Right cardiac atrium (tissue), 5 donors: ENCODE measurements at places on chromosomes 2 and 18. TPM values are rescaled to one million over a fixed set of nuclear protein-coding genes. Genes with fewer than 3 reads are reported as not detected.

PPIL3 gene
- 19.6 TPM for polyA plus RNA-seq

REEP1 gene
- 16.5 TPM for polyA plus RNA-seq

DNA sequence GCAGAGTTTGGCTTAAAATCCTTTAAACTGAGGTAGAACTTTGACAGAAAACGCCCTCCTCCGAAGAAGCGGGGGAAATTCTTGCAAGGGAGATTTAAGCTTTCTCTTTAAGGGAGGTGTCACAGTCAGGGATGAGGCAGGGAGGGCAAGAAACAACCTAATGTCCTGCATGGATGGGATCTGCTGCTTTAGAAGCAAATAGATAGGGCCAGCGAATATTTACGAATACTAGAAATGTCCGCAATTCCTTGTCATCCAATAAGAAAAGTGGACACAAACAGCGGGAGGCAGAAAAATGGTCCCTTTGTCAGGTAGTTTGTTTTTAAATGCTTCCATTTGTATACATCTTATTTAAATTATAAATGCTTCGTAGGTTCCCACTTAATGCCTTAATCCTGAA lies 12.0 kb downstream of the MEIS1 start:
- no peak for DNase-seq

DNA sequence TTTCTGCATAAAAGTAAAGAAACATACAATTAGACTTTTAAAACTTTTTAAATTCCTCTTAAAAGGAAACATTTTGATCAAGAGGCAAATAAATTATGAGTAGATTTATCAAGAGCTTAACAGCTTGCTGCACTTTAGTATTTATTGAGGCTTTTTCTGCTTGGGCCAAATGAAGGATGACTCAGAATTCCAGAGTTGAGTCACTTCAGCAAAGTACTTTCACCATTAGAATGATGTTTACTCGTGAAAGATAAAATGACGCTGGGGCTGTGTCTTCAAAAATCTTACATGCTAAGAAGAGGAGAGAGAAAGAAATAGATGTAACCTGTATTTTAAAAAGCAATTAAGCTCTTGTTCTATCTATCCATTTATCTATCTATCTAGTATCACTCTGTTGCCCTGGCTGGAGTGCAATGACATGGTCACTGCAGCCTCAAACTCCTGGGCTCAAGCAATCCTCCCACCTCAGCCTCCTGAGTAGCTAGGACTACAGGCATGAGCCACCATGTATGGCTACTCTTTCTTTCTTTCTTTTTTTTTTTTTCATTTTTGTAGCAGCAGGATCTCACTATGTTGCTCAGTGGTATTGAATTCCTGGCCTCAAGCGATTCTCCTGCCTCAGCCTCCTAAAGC lies 75.3 kb upstream of the RIOK3 start:
- DNase-seq = no peak

DNA sequence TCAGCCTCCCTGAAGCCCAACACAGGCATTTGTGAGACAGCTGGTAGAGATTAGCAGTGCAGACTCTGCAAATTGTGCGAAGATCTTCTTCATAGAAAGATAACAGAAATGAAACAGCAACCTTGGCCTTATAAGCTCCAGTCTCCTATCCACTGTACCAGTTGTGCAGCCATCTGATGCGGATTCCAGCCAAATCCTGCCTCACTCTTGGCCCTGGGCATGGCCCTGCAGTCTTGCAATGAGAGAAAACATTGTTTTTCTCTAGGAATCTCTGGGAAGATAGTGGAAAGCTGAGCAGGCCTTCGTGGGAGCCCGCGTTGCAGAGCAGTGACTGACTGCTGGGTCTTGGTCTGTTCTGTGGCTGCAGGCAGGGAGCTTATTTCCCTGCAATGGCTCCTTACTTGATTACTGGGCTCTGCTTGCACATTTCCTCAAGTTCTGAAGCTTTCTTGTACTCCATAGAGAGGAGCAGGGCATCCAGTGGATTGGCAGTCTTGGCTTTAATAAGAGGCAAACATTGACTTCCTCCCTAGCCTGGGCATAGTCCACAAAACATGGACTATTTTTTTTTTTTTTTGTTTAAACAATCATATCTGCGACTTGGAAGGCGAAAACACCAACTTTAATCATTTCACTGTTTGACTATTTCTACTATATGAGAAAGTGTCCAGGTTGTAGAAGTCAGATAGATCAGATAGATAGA lies 193.0 kb downstream of the ACTR3 start:
- no peak for DNase-seq

GRCh38 chr2:139478165-139478914 lies 698.1 kb upstream of the NXPH2 start:
- no peak for DNase-seq

GRCh38 chr2:240203788-240204270 lies 63.4 kb upstream of the OTOS start:
- no peak for DNase-seq

DNA sequence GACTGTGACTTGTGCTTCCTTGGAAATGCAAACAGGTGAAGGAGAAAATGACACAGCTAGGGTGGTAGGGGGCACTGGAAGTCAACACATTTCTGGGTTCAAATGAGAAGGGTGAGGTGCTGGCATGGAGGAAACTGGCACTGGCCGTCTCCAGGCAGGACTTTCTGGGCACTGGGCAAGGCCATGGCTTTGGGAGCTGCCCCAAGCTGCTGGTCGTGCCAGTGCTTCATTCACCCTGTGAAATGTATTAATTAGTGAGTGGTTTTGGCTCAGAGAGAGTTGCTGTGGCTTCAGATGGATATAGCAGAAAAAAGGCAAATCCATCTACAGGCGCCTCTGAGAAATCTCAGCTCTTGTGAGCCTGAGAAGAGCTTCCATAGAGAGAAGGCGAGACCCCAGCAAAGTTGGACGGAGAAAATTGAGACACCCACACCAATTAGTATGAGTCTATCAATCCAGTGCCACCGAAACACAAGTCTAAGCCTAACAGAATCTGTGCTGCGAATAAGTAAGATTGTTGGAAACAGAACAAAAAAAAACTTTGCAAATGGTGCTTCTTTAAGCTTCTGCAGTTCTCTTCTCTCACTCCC lies 202.1 kb upstream of the TNP1 start:
- DNase-seq = no peak

DNA sequence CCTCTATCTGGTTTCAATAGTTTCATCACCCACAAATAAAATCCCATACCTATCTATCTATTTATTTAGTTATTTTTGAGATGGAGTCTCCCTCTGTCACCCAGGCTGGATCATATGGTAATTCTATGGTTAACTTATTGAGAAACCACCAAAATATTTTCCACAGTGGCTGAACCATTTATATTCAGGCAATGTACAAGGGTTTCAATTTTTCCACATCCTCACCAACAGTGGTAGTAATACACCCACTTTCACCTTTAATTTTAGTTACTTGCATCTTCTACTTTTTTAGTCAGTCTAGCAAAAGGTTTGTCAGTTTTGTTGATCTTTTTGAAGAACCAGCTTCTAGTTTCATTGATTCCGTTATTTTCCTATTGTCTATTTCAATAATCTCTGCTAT lies 46.1 kb upstream of the PHLPP1 start:
- DNase-seq = no peak

DNA sequence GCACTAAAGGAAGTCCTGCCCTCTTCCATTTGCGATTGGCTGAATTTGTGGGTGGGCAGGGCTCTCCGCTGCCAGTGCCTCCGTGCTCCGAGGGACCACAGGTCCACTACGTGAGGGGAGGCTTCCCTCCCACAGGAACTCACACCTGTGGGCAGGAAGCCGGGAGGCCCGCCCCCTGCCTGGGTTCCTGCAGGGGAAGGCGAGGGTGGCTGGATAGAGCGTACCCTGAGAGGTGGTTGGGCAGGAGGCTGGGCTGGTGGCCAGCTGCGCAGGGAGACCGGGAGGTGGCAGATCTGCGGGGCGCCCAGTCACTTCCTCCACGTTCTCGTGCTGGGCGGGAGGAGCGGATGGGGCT lies 47.0 kb upstream of the PTH2R start:
- no peak for DNase-seq

DNA sequence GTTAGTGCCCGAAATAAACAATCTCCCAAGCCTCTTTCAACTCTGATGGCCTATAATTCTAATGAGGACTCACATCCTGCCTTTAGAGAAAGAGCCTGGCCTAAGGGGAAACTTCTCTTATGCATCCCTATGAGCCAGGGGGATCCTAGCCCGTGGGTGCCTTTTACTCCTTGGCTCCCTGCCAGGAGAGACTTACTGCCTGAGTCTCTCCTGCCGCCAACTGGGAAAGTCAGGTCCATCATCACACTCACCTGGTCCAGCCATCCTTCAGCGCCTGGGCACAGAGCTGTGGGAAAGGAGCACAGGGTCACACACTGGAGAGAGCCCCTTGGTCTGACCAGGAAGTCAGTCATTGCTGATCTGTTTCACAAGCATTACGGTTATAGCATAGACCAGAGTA lies 24.1 kb downstream of the ENOSF1 start:
- no peak for DNase-seq

GRCh38 chr2:227374158-227374557 lies 4.9 kb downstream of the TM4SF20 start:
- no peak for DNase-seq

LRP1B gene
- 0.23 TPM for polyA plus RNA-seq

GRCh38 chr2:205865056-205865455 lies 182.8 kb downstream of the NRP2 start:
- no peak for DNase-seq

- no peak for DNase-seq
These were observed 127.4 kb downstream of the GALNT3 start for GRCh38 chr2:165666605-165667004.

- DNase-seq = no peak
These were observed 29.2 kb downstream of the CAPN14 start for GRCh38 chr2:31188131-31188530.

DNA sequence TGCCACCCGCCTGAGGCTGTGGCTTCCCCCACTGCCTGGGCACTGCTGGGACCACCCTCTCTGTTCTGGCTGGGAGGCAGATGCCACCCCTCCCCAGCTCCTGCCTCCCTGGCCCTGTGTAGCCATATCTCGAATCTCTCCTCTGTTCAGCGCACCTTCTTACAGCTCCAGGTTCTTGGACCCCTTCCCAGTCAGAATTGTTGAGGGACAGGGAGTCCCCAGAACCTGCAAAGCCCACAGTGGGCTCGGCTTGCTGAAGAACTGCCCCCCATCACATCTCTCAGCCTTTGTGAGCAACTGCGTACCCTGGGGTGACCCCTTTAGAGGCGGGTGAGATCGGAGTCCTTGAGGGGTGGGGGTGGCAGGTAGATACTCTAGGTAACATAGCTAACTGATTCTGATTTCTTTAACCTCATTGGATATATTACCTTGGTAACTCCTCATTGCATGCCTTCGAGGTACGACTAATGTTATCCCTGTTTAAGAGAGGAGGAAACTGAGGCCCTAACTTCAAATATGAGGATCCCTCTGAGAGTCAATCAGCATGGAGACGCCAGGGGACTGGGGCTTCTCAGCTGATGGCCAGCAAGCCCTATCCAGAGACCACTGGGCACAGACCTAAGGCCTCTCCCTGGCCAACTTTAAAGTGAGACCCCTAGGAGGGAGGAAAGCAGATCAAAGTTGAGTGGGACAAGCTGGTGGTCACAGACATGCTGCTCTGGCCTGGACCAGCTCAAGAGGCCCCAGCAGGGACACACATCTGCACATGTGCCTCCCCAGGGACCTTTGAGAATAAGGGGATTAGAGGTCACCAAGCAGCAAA lies 101.3 kb downstream of the CAPN13 start:
- no peak for DNase-seq

BMP10 gene
- polyA plus RNA-seq = 153 TPM

DNA sequence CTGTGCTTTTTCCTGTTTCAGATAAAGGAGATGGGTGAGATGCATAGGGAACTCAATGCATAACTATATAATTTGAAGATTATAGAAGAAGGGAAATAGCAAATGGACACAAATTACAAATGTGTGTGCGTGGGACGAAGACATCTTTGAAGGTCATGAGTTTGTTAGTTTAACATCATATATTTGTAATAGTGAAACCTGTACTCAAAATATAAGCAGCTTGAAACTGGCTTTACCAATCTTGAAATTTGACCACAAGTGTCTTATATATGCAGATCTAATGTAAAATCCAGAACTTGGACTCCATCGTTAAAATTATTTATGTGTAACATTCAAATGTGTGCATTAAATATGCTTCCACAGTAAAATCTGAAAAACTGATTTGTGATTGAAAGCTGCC lies 16.4 kb upstream of the MSH2 start:
- no peak for DNase-seq

WIPF1 gene
- 12.2 TPM for polyA plus RNA-seq

GRCh38 chr2:121429119-121429903 lies 101.4 kb upstream of the RNU4ATAC start:
- no peak for DNase-seq

DNA sequence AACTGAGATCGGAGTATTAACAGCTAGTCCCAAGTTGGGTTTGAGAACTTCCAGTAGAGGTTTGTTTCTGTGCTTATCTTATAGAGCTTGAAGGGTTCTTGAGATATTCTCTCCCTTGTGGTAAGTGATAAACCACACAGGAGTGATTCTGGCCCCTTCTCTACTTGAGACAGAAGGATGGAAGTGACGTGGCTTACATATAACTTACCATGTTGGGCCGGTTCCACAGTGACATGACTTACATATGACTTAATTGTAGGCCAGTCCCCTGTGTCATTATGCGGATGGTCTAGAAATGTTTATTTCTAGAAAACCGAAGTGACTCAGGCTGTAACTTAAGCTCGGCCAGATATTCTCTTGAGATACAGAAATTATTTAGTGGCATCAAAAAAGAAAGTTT lies 62.7 kb downstream of the TRAPPC12 start:
- DNase-seq = no peak

QPCT gene
- 3.1 TPM for polyA plus RNA-seq

KIAA2012 gene
- polyA plus RNA-seq = not detected

- no peak for DNase-seq
These were observed 22.0 kb downstream of the HYCC2 start for GRCh38 chr2:201049455-201049854.

- no peak for DNase-seq
These were observed 29.2 kb downstream of the PDIA6 start for GRCh38 chr2:10783421-10783820.
